ENCODE measurements at places on chromosomes 2 and 18.

GRCh38 chr2:160918906-160919503 lies 241.2 kb upstream of the TANK start:
- DNase-seq = no peak

DNA sequence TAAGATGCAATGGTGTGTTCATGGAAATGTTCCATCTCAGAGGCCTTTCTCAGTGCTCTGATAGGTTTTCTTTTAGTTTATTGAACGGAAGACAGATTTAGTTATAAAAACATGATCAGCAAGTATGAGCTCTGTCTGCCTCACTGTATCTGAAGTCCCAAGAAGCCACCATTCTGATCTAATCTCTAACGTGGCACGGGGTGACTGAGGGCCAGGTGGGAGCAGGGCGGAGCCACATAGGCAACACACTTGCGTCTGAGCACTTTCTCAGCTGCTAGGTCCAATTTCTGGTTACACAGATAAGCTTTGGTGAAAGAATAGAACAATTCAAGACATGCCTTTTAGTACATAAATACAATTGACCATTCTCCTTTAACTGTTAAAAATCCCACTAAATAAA lies 60.4 kb downstream of the SNTG2 start:
- DNase-seq = no peak

DNA sequence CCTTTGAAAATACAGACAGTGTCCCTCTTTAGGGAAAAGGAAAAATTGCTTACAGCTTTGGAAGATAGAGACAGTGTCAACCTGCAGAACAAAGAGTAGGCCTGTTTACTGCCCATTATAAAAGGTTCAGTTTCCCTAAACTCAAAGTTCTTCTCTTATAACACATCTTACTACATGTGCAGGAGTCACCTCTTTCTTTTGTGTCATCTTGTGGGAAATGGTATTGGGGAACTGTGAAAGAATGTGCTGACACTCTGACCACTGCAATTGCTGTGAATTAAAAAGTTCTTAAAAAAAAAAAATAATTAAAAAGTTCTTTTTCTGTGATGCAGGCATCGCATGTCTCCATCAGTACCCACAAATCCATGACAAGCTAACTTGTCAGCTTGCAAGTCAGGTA lies 2.9 kb upstream of the ITGB6 start:
- DNase-seq = no peak

DNA sequence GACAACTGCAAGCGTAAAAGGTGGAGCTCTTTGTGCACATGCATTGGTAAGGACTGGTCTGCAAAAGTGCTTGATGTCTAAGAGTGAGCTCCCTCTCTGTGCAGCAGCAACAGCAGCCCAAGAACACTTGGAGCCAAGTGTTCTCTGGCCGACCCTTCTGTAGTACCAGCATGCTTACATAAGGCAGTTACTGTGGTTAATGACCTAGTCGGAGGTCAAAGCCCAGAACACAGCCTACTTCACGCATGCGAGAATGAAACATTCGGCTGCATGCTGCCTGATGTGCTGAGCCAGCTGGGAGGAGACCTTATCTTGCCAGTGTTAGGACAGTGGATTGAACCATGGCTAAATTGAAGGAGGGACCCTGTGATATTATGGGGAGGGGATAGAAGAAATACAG lies 21.3 kb downstream of the NCAPH start:
- DNase-seq = no peak

GRCh38 chr2:201781557-201782051 lies 871 bp upstream of the ALS2 start:
- no peak for DNase-seq

DNA sequence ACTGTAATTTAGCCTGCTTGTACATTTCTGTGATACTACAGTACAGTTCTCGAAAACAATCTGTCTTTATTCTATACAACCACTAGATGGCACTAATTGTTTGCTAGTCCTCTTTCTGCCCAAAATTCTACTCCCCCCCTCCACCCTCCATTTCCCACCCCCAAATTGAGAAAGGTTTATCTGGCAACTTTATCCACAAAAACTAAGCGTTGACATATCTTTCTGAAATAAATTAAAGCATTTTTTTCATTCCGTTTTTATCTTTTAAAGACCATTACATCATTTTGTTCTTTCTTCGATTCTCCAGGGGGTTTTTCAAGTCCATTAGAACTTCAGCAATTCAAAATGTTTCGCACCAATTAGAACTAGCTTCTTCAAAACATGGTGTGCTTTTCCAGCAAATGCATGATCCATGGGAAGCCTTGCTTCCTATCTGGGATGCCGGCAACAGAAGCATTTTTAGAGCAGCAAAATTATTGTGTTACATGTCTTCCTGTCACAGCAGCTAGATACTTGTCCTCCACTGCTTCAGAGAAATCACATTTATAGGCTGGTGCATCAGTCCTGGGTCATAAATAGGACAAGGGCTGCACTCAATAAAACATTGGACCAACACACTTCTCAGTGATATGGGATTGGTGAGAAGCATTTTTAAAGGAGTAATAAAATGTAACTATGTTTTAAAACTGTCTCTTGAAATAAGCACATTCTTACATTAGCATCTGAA lies 241.3 kb downstream of the PAX3 start:
- no peak for DNase-seq

DNA sequence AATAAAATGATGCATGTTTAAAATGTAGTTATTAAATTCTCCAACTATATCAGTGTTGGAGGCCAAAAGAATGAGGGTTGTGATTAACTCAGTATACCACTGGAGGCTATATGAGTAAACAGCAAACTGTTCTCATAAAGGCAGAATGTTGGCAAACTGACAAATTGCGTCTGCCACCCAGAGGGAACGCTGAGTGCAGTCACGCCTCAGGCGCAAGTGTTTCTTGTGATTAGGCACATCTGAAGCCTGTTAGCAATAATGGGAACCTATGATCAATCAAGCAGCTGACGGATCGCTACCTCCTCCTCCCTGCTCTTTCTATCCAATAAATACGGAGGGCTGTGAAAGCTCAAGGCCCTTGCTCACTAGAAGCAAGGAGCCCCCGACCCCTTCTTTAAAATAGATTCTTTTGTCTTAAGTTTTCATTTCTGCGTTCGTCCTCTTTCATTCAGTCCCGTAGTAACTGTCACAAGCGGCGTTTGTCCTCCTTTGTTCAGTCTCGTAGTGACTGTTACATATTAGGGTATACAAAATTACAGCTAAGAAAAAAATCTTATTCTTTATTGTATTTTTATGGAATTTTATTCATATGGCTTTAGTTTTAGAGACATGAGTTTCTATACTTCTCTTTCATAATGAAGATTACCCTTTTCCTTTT lies 16.3 kb upstream of the RMND5A start:
- no peak for DNase-seq
